Myocyte (in vitro differentiated cells): ENCODE measurements at places on chromosomes 11 and 22.

DNA sequence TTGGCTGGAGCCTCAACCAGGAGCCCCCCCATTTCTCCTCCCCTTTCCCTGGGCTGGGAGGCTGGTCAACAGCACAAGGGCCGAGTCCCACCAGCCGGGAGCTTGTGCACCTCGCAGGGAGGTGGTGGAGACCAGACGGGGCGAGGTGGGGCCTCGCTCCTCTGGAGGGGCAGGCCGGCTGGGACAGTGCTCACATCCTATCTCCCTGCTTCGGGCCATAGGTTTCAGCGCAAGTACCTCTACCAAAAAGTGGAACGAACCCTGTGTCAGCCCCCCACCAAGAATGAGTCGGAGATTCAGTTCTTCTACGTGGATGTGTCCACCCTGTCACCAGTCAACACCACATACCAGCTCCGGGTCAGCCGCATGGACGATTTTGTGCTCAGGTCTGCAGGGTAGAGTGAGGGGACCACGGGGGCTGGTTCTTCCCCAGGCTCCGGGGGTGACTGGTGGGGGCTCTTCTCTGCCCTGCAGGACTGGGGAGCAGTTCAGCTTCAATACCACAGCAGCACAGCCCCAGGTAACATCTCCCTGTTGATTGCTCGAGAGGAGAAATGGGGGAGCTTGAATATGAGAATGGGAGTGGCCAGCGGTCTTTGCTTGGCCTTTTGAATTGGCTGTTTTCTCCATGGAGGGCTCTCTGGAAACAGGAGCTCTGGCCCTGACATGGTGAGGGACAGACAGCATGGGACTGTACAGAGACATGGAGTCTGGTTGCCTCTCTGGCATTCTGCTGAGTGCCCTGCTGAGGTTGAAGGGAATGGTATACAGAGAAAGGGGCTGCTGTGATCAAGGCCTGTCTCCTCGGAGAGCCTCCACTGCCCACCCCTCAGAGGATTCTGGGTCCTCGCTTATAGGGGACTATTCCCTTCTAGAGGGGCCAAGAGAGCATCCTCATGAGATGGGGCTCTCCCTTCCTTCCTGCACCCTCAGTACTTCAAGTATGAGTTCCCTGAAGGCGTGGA lies 3.3 kb downstream of the SIDT2 start:
- no peak for DNase-seq

DNA sequence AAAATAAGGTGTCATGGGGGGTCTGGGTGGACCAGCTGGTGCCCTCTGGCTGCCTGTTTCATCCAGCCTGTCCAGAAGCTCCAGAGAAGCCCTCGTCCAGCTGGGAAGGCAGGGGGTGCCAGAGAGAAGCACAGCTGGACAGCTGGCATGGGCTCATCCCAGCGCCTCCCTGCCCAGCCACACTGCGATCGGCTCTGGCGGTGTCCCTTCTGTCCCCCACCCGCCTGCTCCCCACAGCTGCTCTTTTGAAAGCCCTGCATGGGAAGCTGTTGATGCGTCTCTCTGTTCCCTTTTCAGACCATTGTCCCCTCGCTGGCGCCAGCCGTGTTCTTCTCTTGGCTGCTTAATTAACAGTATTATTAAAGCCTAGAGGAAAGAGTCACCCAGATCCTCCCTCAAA lies 86.5 kb downstream of the MN1 start:
- peak; percentile 23 for DNase-seq

GRCh38 chr11:9576701-9577381 lies 3.4 kb downstream of the WEE1 start:
- DNase-seq, result peak; percentile 52

DNA sequence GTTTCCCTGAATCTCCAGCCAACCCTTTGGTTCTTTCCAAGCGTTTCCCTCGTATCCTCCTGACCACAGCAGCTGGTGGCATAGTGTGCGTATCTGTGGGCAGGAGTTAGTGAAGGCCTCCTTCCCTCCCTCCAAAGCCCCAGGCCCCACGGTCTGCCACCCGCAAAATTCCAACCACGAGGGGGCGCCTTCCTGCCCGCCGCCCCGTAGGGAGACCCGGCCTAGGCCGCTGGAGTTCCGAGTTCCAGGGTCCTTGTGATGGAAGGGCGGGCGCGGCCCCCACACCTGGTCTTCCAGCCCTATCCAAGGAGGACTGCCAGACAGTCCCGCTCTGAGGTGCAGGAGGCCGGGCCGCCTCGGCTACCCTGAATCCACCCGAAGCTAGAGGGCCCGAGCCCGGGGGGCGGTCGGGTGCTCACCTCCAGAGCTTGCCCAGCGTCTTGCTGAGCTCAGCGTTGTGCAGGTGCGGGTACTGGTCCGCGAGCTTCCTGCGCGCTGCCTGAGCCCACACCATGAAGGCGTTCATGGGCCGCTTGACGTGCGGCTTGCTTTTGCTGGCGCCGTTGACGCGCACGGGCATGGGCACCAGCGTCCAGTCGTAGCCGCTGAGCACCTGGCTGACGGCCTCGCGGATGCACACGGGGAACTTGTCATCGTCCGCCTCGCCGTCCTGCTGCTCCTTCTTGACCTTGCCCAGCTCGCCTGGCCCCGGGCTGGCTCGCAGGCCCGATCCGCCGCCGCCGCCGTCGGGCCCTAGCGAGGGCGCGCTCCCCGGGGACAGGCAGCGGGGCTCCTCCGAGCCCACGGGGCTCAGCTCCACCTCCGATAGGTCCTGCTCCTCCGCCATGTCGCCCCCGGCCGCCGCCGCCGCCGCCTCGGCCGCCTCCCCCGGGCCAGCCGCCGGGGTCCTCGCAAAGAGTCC lies 1.2 kb downstream of the SOX10 start:
- no peak for DNase-seq

DNA sequence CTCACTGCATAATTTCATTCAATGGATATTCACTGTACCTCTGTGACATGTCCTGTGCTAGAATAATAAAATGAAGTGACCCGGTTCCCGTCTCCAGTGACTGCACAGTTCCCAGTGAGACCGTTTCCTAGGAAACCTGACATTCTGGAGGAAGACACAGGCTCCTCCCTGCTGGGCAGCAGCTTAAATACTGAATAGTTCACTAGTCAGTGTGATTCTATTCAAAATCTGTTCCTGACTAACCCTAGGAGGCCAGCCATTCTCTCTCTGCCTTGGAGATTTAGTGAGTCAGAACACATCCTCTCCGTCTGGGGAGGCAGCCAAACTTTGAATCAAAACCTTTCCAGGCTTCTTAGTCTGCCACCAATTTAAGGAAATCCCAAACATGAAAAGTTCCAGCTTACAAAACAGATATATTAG lies 11.3 kb downstream of the TRIM66 start:
- DNase-seq, result peak; percentile 89

DNA sequence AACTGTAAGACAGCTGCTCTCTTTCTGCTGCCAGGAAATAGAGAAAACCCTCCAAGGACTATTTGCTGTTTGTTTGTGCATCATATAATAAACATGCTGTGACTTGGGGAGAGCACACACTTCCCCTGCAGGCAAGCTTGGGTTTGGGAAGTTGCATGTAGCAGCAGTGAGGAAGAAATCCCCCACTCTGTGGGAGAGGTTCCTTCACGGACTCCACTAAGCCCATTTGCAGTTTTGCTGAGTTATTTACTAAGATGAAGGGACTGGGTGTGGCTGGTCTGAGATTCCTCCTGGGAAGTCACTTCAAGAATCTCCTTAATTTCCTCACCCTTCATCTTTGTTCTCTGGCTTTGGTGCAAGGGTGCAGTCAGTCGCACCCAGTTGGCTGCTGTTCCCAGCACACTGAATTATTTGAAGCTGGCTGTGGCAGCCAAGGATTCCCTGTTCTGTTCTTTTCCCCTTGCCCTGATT lies 104.9 kb downstream of the ARFGAP2 start:
- peak; percentile 34 for DNase-seq

GRCh38 chr11:81669935-81670543 lies 1063.6 kb downstream of the FAM181B start:
- no peak for DNase-seq

- no peak for DNase-seq
Observed at GRCh38 chr11:67700548-67701262, 26.3 kb upstream of the ALDH3B2 start.

- DNase-seq, result no peak
Observed at GRCh38 chr11:108768370-108768769, 103.5 kb downstream of the DDX10 start.

DNA sequence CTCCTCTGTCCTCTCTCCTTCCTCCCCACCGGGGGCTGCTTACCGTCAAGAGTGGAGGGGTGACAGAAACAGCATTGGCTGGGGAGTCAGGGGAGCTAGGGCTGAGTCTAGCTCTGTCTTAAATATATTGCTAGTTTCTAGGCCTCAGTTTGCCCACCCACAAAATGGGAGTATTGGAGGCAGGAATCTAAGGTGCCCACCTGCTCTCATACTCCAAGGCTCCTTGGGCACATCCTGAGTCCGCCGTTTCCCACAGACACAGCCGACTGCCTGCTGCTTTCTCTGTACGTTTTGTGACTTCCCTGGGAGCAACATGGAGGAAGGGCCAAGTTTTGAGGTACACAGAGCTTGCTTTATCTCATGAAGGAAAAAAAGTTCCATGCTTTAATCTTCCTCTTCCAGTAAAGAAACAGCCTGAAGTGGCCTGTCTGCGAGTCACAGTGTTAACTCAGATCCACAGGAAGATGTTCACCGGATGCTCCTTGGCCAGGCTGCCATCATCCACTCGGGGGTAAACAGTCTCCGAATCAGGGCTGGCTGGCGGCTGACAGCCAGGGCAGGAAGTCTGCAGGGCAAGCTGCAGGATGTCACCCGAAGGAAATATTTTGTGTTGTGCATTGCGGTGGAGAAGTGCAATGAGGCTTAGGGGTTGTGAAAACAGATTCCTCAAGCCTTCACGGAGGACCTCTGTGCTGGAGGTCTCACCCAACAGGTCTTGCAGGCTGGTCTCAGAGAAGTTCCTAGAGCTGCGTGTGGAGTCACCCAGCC lies 11.0 kb upstream of the CERK start:
- no peak for DNase-seq

GRCh38 chr22:20228055-20228938 lies 39.8 kb downstream of the RTN4R start:
- peak; percentile 74 for DNase-seq

DNA sequence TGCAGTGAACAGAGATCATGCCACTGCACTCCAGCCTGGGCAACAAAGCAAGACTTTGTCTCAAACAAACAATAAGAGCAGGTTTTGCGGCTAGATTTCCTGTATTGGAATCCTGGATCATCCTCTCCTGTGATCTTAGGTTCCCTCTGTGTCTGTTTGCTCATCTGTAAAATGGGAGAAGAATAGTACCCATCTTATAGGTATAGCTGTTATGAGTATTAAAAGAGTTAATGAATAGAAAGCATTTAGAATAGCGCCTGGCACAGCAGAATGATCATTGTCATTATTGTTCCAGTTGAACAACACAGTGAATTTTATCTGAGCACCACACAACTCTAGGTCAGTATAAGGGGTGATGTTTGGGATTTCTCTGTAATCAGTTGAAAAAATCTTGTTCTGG lies 10.8 kb downstream of the MARK2 start:
- no peak for DNase-seq

DNA sequence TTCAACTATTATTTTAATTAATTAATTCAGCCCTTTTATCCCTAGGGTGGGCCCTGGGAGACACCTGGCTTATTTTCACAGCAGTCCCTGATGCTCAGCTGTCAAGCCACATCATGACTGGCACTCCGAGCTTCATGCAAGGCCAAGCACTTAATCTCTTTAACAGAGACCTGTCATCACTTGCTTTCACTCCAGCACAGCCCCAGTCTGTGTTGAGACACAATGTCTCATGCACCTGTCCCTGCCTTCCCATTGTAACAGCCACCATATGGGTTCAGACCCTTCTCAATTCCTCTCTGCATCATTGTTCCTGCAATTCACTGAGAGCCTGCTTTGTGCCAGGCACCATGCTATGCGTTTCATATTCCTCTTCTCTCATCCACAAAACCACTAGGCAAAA lies 222.2 kb upstream of the TENM4 start:
- DNase-seq, result no peak

GRCh38 chr11:118358071-118358470 lies 1.3 kb upstream of the UBE4A start:
- DNase-seq, result no peak

GRCh38 chr22:33529424-33530113 lies 390.7 kb downstream of the LARGE1 start:
- DNase-seq, result no peak

- DNase-seq, result no peak
Observed at GRCh38 chr11:76269661-76270261, 63.5 kb upstream of the WNT11 start.

DNA sequence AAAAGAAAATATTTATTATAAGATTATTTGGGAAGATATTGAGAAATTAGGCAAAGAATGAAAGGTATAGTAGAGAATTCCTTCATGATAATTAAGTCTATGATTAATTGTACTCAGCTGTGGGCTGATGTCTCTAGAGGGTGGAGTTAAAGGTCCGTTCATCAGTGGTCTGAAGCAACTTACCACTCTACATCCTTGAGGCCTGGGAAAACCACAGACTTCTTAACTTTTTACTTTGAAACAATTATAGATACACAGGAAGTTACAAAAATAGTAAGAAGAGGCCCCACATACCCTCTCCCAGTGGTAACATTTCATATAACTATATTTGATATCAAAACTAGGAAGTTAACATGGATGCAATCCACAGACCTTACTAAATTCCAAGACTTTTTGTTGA lies 167.0 kb upstream of the NECTIN1 start:
- no peak for DNase-seq

DNA sequence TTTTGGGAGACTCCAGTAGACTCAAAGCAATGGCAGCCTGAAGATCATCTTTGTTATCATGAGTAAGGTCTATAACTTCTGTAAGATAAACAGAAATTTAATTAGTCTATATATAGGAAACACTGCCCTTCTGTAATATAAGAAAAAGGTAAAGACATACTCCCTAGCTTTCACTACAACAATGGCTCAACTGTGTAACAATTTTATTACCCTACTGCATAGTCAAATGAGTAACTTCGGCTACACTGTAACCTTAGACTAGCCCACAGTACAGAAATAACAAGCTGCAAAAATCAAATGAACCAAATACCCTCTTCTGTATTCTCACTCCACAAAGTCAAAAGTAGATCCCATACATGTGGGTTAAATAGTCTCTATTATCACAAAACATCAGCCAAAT lies 33.7 kb downstream of the USP28 start:
- DNase-seq, result no peak

GRCh38 chr11:70467201-70468085 lies 69.1 kb downstream of the CTTN start:
- peak; percentile 89 for DNase-seq

GRCh38 chr22:24465975-24466374 lies 29.2 kb upstream of the UPB1 start:
- no peak for DNase-seq
